ENCODE measurements at places on chromosomes 16 and 17.

- no peak for DNase-seq
Observed at GRCh38 chr17:4490109-4490591, 8.5 kb upstream of the SPNS2 start.

DNA sequence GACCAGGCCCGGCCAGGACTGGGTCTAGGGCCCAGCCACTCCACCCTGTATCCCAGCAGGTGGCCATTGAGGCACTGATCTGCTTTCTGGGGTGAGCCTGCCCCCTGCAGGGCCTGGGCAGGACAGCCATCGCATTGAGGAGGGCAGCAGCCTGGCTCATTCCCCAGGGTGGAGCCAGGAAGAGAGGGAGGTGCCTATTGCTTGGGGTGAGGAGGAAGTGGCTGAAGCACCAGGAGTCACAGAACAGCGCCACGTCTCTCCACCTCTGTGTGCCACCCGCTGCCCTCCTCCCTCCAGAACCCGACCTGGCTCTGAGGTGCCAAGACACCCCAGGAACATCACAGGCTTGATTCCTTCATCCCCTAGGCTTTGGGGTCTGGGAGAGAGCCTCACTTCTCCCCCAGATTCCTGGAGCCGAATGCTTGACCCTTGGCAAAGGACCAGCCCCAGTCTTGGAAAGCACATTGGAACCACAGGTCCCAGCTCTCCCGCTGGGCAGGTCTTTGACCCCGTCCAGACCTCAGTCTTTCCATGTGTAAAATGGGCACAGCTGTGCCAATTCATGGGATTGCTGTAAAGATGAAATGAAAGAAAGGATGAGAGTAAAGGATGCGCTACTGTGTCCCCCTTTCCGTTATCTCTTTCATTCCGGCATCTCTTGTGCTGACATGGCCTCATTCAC lies 7.2 kb upstream of the KRT36 start:
- DNase-seq = peak; percentile 86

- no peak for DNase-seq
Observed at GRCh38 chr16:15897121-15897780, 8.8 kb upstream of the CEP20 start.

DNA sequence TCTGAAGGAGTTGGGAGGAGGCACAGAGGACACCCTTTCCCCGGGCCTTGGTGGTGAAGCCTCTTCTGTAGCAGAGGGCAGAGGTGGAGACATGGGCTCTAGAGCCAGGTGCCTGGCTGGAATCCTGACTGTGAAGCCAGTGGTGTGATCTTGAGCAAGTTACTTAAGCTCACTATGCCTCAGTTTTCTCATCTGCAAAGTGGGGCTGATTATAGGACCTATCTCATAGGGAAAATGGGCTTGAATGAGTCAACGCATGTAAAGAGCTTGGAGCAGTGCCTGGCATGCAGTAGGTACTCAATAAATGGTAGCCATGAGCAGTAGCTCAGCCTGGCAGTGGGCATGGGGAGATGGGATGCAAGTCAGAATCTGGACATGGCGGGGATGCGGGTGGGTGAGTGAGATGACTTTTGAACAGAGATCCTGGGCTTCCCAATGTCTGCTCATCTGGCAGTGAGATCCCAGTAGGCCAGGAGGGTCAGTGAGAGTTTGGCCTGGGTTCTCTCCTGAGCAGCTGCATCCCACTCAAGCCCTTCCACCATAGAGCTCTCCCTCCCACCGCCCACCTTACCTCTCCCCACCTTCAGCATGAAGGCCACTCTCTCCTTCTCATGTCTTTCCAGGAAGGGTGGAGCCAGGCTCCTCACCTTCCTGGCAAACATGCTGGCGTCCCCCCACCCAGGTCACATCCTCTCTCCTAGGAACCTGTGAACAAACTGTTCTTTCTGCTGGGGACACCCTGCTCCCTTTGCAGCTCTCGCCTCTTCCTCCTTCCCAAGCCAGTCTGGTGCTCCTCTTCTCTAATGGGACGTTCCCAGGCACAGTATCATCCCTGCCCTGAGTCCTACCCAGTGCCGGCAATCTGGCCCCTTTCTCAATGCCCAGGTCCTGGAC lies 13.1 kb upstream of the SP2 start:
- DNase-seq = no peak

GRCh38 chr16:50721549-50722404 lies 20.1 kb upstream of the CYLD start:
- no peak for DNase-seq

DNA sequence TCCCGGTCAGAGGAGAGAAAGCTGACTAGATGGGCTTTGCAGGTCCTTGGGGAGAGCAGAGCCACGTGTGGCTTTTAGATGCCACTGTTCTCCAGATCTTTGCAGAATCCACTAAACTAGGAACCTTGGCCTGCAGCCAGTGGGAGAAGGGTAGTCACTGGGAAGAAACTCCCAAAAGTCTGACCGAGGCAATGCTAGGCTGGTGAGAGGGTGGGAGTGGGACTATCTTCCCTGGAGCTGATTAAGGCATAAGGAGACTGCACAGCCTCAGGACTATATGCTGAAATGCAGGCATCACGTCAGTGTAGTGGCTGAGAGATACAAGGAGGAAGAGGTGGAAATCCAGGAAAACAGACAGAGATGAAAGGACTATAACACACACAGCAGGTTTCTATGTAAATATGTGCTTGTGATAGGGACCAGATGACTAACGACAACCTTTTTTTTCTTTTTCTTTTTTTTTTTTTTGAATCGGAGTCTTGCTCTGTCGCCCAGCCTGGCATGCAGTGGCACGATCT lies 2.2 kb upstream of the GSDMA start:
- DNase-seq = no peak

DNA sequence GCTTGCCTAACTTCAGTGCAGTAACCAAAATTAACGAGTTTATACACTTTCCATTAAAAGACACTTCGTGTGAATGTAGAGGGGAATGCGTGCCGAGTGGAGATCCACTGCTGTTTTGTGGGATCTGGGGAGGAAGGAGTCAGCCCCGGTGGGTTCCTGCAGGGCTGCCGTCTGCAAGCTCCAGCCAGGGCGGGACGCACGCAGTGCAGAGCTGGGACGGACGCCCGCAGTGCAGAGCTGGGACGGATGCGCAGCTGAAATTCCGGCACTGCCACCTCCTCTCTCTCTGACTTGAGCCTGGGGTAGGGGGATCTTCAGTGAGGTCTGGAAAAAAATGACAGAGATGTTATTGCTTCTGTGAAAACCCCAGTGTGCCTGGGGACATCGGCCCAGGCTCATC lies 16.5 kb upstream of the ZC3H18 start:
- DNase-seq = no peak

DNA sequence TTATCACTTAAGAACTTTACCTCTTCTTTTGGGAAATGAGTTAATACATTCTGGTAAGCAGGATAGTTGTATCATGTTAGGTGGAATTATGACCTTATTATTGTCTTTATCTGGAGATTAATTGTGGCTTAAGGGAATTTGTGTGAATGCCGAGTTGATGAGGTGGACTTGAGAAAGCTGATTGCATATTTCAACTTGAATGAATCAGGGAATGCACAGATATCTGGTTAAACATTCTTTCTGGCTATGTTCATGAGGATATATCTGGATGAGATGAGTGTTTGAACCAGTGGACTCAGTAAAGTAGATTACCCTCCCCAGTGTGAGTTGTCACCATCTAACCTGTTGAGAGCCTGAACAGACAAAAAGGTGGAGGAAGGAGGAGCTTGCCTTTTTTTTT lies 326.1 kb upstream of the GOT2 start:
- no peak for DNase-seq

GRCh38 chr16:51287121-51287755 lies 136.2 kb upstream of the SALL1 start:
- no peak for DNase-seq

- DNase-seq = no peak
Observed at GRCh38 chr16:75570396-75571065, 4.4 kb downstream of the GABARAPL2 start.

- no peak for DNase-seq
Observed at GRCh38 chr17:10196384-10196895, 2.0 kb downstream of the GAS7 start.

DNA sequence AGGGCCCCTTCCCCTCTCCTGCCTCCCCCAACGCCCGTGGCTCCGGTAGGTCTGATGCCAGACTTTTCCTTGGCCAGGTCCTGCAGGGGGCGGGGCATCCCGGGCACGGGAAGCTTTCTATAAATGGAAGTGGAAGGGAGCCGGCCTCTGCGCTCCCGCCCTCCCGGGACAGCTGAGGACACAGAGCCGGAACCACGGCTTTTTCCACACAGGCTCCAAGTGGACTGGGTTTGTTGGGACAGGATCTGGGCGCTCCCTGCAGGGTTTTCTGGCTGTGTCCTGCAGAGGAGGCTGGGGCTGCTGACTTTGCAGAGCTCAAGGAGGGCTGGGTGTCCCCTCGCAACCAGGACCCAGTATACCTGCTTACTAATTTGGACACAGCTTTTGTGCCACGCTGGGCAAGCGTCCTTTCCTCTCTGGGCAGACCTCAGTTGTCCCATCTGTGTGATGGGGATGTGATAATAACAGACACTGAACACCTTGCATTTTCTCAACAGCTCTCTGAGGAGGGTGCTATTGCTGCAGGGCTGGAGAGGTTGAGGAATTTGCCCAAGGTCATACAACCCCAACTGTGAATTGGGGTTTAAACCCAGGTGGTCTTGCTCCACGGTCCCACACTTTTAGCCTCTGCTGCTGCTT lies 1.8 kb downstream of the TNS4 start:
- no peak for DNase-seq

- no peak for DNase-seq
Observed at GRCh38 chr16:4486126-4486893, 10.1 kb downstream of the HMOX2 start.

GRCh38 chr16:47507701-47508100 lies 46.6 kb downstream of the PHKB start:
- DNase-seq = no peak

- DNase-seq = no peak
Observed at GRCh38 chr17:82683534-82683933, 15.0 kb downstream of the RAB40B start.

DNA sequence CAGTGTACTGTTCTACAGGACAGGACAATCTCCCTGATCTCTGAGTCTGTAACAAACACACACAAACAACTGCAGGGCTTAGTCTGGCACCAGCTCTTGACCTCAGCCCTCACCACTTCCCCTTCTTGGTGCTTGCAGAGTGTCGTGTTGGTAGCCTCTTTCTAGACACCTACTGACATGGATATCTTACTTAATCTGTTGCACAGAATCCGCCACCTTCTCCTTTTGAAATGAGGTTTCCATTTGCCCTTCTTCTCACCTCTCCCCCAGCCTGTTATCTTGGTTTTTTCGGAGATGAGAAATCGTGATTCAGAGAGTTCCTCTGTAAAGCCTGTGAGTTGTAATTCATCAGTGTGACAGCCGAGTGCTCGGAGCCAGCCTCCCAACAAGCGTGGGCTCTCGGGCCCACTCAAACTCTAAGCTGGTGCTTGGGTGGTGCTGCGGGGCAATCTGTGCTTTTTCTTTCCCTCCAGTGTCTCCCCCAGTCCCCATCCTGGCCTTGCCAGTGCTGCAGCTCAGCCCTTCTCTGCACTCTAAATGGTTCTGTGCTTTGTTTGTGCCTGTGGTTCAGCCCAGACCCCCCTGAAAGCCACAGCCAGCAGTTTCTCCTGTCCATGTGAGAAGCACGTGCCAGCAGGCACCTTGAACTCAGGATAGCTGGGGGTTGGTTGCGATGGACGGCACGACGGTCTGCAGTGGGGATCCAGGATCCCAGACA lies 28.1 kb downstream of the KIAA0513 start:
- peak; percentile 96 for DNase-seq

Data from activated CD8-positive, alpha-beta memory T cell treated with anti-CD3 and anti-CD28 coated beads, Interleukin-2, amount 10 ng/mL, durations not matched to agents 7 days and 5 days (primary cell).